ENCODE measurements at places on chromosomes 13 and 19.

DNA sequence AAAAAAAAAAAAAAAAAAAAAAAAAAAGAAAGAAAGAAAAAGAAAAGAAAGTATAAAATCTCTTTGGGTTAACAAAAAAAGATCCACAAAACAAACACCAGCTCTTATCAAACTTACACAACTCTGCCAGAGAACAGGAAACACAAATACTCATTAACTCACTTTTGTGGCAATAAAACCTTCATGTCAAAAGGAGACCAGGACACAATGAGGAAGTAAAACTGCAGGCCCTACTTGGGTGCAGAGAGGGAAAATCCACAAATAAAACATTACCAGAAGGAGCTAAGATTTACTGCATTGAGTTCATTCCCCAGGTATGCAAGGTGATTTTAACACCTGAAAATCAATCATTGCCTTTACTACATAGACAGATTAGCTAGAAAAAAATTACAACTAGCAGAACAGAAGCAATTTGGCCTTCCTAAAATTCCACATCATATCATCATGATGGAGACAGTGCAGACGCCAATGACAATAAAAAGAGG is 9.6 kb upstream of the CEACAM5 start:
- DNase-seq, result no peak

GRCh38 chr19:49790866-49791265 is 22.2 kb downstream of the FUZ start:
- no peak for DNase-seq

- no peak for DNase-seq
Observed at GRCh38 chr19:4714016-4714415, 9.6 kb downstream of the DPP9 start.

- DNase-seq, result no peak
Observed at GRCh38 chr19:16678498-16678897, 17.6 kb downstream of the TMEM38A start.

GRCh38 chr13:26236296-26236695 is 14.2 kb upstream of the RNF6 start:
- DNase-seq, result no peak

GRCh38 chr13:29379281-29379680 is 216.2 kb downstream of the SLC7A1 start:
- no peak for DNase-seq

- no peak for DNase-seq
Observed at GRCh38 chr13:93477238-93477637, 250.6 kb downstream of the GPC6 start.

DNA sequence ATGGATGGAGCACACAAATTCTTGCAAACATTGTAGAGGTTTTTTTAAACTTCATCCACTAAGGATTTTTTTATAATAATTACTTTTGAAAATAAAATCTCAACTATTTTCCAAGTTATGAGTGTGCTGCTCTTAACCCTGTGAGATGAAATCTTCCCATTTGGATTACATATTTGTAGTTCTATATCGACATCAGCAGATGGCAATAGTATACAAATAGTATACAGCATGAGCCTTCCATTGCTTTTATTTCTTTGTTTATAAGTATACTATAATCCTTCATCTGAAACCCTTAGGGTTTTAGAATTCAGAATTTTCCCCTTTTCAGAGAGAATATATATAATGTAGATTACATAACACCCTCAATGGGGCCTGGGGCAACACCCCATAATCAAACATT is 70.5 kb downstream of the GJA3 start:
- DNase-seq, result no peak

DNA sequence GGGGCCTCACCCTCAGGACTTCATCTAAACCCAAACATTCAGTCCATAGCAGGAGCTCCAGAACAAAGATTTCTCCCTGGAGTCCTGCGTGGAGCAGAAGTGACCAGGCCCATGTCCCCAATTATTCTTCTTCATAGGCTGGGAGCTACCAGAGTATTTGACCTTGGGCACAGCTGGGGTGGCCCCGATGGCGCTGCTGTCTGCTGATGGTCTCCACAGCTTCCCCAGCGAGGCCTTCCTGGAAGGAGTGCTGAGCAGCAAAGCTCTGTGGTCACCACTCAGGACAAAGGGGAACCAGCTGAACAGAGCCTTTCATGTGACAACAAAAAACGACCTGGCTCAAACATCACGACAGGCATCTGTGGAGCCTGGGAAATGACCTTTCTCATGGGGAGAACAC is 62.7 kb upstream of the ARGLU1 start:
- DNase-seq, result no peak

DNA sequence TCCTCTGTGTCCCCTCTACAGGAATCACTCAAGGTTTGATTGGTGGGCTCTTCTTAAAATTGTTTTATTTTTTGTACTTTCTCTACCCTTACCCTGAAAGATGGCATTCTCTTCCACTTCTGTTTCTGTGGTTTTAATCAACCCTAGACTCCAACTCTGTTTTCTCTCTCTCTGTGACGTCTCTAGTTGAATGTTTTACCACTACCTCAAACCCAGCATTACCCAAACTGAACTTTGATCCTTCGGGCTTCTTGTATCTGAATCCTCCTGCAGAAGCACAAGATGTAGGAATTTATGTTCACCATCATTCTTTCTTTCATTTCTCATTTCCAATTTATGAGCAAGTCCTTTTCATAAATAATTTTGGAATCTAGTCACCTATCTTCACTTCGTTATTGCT is 39.9 kb downstream of the PCCA start:
- no peak for DNase-seq

DNA sequence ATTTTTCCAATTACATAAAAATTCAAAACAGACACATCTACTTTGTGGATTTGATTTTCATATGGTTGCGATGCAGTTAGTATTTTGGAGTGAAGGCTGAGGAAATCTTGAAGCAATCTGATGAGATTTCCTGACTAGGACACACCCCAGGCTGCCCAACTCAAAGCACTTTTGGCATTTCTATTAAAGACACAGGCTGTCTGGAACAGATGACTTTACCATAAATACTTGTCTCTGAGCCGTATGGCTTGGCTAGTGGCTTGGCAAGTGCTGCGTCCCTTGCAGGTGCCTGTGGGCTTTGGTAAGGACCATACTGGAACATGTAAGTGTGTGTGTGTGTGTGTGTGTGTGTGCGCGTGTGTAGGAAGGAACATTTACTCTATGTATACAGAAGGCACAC is 218.8 kb downstream of the FGF9 start:
- no peak for DNase-seq

- no peak for DNase-seq
Observed at GRCh38 chr13:112961457-112962369, 7.3 kb upstream of the MCF2L start.

- no peak for DNase-seq
Observed at GRCh38 chr13:97720896-97721295, 232.6 kb upstream of the IPO5 start.

GRCh38 chr13:75326173-75327134 is 155.5 kb downstream of the TBC1D4 start:
- no peak for DNase-seq

- no peak for DNase-seq
Observed at GRCh38 chr19:35623327-35624010, 5.4 kb upstream of the RBM42 start.

- no peak for DNase-seq
Observed at GRCh38 chr13:44868397-44868796, 120.9 kb downstream of the NUFIP1 start.

DNA sequence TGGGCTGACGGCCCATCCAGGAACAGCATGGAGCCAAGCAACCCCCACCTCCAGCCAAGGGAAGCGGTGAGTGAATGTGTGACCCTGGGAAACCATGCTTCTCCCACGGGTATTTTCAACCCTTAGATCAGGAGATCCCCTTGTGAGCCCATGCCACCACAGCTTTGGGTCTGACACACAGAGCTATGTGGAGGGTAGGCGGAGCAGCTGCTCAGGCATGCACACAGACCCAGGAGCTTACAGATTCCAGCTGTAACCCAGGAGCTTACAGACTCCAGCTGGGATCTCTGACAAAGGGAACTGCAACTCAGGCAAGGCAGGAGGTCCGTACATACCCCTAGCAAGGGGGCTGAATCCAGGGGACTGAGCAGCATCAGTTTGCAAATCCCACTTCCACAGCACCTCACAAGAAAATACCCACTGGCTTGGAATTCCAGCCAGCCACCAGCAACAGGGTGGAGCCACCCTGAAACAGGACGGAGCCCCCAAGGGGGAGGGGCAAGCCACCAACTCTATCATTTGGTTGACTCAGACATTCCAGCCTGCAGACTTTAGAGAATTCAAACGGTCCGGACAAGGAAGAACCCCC is 40.8 kb upstream of the RFXAP start:
- DNase-seq, result no peak

- no peak for DNase-seq
Observed at GRCh38 chr19:2251106-2252054, 2.3 kb downstream of the AMH start.

DNA sequence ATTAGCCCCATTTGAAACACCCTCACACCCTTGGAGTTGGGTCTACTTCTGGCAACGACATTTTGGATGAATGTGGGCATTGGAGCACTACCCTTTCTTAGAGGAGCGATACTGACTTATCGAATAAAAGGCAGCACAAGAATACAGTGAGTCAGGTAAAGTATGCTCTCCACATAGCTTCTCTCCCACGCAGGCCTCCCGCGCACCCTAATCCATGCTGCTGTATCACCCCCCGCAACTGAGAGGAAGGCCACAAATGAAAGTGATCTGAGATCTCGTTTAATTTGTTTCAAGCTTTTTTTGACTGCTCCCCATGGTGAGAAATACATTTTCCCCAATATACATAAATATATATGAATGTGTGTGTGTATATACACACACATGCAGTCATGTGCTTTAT is 25.4 kb upstream of the AKAP11 start:
- DNase-seq, result no peak

All from hypothalamus (tissue), 51 donors.